ENCODE measurements at places on chromosomes 7 and 10.

DNA sequence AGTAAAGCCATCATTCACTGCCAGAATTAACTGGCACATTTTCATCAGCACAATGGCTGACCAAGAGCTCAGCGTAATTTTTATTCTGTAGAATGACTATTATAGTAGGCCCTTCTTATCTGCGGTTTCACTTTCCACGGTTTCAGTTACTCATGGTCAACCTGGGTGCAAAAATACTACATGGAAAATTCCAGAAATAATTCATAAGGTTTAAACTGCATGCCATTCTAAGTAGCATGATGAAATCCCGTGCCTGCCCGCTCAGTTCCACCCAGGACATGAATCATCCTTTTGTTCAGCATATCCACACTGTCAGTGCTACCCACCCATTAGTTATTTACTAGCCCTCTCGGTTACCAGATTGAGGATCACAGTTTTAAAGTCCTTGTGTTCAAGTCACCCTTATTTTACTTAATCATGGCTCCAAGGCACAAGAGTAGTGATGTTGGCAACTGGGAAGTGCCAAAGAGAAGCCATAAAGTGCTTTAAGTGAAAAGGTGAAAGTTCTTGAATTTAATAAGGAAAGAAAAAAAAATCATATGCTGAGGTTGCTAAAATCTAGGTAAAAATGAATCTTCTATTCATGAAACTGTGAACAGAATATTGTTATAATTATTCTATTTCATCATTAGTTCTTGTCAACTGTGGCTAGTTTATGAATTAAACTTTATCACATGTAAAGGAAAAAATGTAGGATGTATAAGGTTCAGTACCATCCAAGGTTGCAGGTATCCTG lies 204.9 kb downstream of the DOCK4 start:
- H3K36me3 ChIP-seq, result peaks cover 3% of the 10 kb centered on the region
- DNase-seq, result peak; percentile 56
- H3K4me1 ChIP-seq, result peaks cover 1% of the 10 kb centered on the region
- H3K27me3 ChIP-seq, result no peaks in the 10 kb centered on the region

GRCh38 chr7:41696323-41696916 lies 6.5 kb downstream of the INHBA start:
- H3K27me3 ChIP-seq, result no peaks in the 10 kb centered on the region
- peak; percentile 93 for DNase-seq
- H3K4me3 ChIP-seq, result no peak overlapping the region
- peak overlapping the region; percentile 91 for H3K27ac ChIP-seq

- H3K4me1 ChIP-seq, result peaks cover 4% of the 10 kb centered on the region
- no peak overlapping the region for H3K27ac ChIP-seq
- H3K4me3 ChIP-seq, result no peak overlapping the region
- peak; percentile 24 for DNase-seq
- no peaks in the 10 kb centered on the region for H3K36me3 ChIP-seq
These were observed 16.8 kb upstream of the ZNF467 start for GRCh38 chr7:149790146-149790548.

DNA sequence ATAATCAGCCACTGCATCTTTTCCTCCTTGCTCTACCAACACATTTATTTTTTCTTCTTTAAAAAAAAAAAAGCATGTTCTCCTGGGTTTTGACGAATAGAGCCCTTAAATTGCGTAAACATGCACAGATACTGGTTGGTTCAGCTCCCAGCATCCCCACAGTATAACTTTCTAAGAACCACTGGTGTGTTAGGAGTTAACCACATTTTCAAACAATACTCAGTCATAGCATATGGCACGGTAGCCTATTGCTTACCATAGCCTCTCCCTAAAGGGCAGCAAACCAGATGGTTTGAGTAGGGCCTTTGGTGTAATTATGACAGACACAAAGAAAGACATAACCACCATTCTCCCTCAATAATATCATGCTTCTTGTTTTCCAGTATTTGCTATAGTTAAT lies 145.0 kb downstream of the LRRC4 start:
- no peaks in the 10 kb centered on the region for H3K27me3 ChIP-seq
- H3K4me3 ChIP-seq, result peak overlapping the region; percentile 20
- no peak for DNase-seq

- no peak overlapping the region for H3K4me3 ChIP-seq
- H3K27me3 ChIP-seq, result no peaks in the 10 kb centered on the region
- H3K4me1 ChIP-seq, result peaks cover 2% of the 10 kb centered on the region
- DNase-seq, result no peak
- H3K27ac ChIP-seq, result no peak overlapping the region
These were observed 29.4 kb downstream of the ENTPD1 start for GRCh38 chr10:95785317-95785716.

GRCh38 chr7:131087756-131088658 lies 239.7 kb upstream of the MKLN1 start:
- H3K4me3 ChIP-seq, result no peak overlapping the region
- no peaks in the 10 kb centered on the region for H3K4me1 ChIP-seq
- peak overlapping the region; percentile 26 for H3K27ac ChIP-seq

- peaks cover 8% of the 10 kb centered on the region for H3K4me1 ChIP-seq
- H3K4me3 ChIP-seq, result no peak overlapping the region
- DNase-seq, result no peak
- no peak overlapping the region for H3K27ac ChIP-seq
These were observed 21.1 kb downstream of the FAM53B start for GRCh38 chr10:124722798-124723783.

GRCh38 chr10:4068629-4069028 lies 283.6 kb upstream of the KLF6 start:
- H3K4me1 ChIP-seq, result peaks cover 3% of the 10 kb centered on the region
- no peaks in the 10 kb centered on the region for H3K36me3 ChIP-seq
- no peak for DNase-seq
- H3K4me3 ChIP-seq, result no peak overlapping the region
- H3K27me3 ChIP-seq, result no peaks in the 10 kb centered on the region

DNA sequence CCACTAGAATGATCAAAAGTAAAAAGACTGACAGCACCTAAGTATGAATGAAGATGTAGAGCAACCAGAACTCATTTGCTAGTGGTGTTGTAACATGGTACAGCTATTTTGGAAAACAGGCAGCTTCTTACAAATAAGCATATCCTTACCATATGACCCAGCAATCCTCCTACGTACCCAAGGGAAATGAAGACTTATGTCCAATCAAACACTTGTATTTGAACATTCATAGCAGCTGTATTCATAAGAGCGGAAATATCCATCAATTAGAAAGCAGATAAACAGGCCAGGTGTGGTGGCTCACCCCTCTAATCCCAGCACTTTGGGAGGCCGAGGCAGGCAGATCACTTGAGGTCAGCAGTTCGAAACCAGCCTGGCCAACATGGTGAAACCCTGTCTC lies 53.0 kb downstream of the KLRG2 start:
- H3K4me1 ChIP-seq, result peaks cover 6% of the 10 kb centered on the region
- DNase-seq, result no peak
- peaks cover 19% of the 10 kb centered on the region for H3K36me3 ChIP-seq
- no peak overlapping the region for H3K4me3 ChIP-seq
- no peaks in the 10 kb centered on the region for H3K27me3 ChIP-seq

- no peak for DNase-seq
- H3K4me3 ChIP-seq, result no peak overlapping the region
- no peaks in the 10 kb centered on the region for H3K27me3 ChIP-seq
- no peaks in the 10 kb centered on the region for H3K36me3 ChIP-seq
- H3K4me1 ChIP-seq, result no peaks in the 10 kb centered on the region
These were observed 192.5 kb downstream of the ELFN1 start for GRCh38 chr7:1862560-1862959.

DNA sequence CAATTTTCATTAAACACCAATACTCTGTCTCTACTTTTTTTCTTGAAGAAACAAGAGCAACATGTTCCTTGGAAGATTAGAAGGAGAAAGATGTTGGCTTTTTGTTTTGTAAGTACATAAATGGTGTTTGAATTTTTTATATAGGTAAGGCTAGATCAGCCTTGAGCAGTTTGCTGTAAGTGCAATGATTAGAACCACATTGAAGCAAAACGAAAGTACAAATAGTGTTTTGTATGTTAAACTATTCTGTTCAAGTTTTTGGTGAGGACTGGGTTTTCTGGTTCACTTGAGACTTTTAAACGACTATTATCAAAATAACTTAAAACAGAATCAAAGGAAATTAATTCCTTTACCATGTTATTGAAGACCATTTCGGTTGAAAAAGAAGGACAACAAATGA lies 162.9 kb upstream of the NRP1 start:
- no peaks in the 10 kb centered on the region for H3K27me3 ChIP-seq
- no peaks in the 10 kb centered on the region for H3K4me1 ChIP-seq
- no peak overlapping the region for H3K27ac ChIP-seq
- no peak for DNase-seq
- no peak overlapping the region for H3K4me3 ChIP-seq

DNA sequence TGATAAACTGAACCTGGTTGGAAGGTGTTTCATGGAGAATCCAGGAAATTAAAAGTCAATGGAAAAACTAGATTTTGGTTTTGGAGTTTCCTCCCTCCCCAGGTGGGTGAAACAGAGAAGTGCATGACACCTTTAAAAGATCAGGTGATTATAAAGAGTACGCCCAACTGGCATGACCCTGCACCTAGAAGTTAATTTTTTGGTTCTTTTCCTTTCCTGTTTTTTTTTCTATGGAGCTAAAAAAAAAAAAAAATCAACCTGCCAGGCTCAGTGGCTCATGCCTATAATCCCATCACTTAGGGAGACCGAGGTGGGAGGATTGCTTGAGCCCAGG lies 7.9 kb downstream of the GJD4 start:
- H3K27me3 ChIP-seq, result peaks cover 46% of the 10 kb centered on the region
- H3K4me1 ChIP-seq, result no peaks in the 10 kb centered on the region
- no peaks in the 10 kb centered on the region for H3K36me3 ChIP-seq
- H3K4me3 ChIP-seq, result no peak overlapping the region
- DNase-seq, result no peak

DNA sequence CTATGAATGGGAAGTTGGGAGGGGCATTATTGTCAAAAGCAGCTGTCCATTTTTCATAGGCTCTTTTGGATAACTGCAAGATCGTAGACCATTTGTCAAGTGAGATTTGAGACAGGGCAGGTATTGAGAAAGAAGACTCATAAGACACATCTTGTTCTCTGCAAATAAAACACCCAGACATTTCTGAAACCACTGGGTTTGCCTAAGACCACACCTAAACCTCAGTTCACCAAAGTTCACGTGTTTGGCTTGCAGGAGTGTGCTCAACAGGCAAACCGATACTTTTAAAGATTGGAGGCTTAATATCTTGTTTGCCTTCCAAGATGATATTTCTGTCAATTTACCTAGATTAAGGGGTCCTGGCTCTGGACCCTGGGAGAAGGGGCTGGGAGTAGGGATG lies 628.4 kb downstream of the CALN1 start:
- no peak overlapping the region for H3K4me3 ChIP-seq
- no peaks in the 10 kb centered on the region for H3K27me3 ChIP-seq
- H3K27ac ChIP-seq, result no peak overlapping the region
- no peak for DNase-seq
- H3K4me1 ChIP-seq, result no peaks in the 10 kb centered on the region

DNA sequence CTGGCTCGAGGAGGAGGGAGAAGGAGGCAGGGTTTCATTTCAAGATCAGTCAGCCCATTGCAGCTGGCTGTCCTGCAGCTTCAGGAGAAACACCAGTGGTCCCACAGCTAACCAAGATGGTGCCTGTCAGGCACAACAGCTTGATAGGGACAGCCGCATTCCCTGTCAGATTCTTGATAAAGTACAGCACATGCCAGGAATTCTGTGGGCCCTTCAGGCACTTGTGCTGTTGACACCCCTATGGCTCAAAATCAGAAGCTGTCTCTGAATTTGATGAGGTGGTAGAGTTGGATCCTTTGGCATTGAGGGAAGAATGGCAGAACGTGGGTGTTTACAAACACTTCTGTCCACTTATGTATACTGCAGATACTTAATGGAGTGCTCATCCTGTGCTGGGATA lies 354.3 kb downstream of the KCNMA1 start:
- H3K36me3 ChIP-seq, result no peaks in the 10 kb centered on the region
- no peaks in the 10 kb centered on the region for H3K27me3 ChIP-seq
- no peak overlapping the region for H3K27ac ChIP-seq
- H3K4me3 ChIP-seq, result no peak overlapping the region
- H3K4me1 ChIP-seq, result peaks cover 4% of the 10 kb centered on the region

- no peaks in the 10 kb centered on the region for H3K36me3 ChIP-seq
- H3K4me3 ChIP-seq, result no peak overlapping the region
- H3K27me3 ChIP-seq, result no peaks in the 10 kb centered on the region
- no peak for DNase-seq
These were observed 283.8 kb downstream of the DNAJB6 start for GRCh38 chr7:157620616-157621015.

DNA sequence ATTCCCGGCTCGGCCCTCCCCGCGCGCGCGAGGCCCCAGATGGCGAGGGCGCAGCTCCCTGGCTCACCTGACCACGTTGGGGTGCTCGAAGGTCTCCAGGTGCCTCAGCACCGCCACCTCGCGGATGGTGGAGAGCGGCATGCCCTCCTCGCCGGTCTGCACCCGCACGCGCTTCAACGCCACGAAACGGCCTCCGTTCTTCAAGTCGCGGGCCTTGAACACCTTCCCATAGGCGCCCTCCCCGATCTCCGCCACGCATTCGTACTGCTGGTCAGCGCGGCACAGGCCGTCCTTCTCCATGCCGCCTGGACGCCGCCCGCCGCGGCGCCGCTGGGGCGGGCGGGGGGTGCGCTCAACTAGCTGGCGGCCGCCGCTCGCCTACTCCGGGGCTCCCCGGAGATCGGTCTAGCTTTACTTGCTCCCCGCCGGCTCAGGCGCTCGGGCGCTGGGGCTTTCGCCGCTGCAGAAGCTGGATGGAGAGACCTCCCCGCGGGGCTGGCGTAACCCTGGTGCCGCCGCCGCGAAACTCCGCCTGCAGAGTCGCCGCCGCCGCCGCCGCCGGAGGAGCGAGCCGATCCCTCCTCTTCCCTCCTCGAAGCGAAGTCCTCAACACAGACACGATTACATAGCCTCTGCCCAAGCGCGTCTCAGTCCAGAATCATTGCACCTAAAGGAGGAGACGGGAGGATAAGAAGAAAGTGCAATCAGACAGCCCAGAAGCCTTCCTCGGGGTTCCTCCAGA lies 3.2 kb downstream of the CDK6 start:
- peak overlapping the region; percentile 92 for H3K27ac ChIP-seq
- DNase-seq, result peak; percentile 79
- peaks cover 2% of the 10 kb centered on the region for H3K4me1 ChIP-seq

All from mesenchymal stem cell (in vitro differentiated cells and primary cell).